Non-pigmented ciliary epithelial cell (primary cell): ENCODE measurements at places on chromosomes 5 and 9.
A peak's percentile ranks its signal among the peaks of the same experiment; 100 is the strongest.

GRCh38 chr5:131647048-131647769, 12.2 kb upstream of the RAPGEF6 start:
- no peak for DNase-seq

- no peak for DNase-seq
Observed at GRCh38 chr5:53090229-53090628, 19.3 kb downstream of the MOCS2 start.

DNA sequence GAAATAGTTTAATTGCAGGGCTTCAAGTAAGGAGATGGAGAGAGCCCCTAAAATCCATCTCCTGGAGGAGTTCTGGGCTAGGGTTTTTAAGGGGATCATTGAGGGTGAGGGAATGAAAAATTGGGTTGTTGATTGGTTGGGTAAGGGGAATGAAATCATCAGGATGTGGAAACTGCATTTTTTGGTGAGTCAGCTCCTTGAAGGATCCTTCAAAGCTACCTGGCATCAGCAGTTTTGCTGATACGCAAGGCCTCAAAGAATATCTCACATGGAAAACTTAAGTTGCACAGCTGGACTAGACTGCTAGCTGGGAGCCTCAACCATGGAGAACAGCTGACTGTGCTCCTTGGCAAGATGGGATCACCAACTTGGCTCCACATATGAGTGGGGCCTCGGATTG, 136.7 kb downstream of the FGF10 start:
- no peak for DNase-seq

- no peak for DNase-seq
Observed at GRCh38 chr5:32314658-32315057, 1.9 kb upstream of the MTMR12 start.

- DNase-seq, result no peak
Observed at GRCh38 chr9:136222906-136223285, 18.0 kb upstream of the LHX3 start.

DNA sequence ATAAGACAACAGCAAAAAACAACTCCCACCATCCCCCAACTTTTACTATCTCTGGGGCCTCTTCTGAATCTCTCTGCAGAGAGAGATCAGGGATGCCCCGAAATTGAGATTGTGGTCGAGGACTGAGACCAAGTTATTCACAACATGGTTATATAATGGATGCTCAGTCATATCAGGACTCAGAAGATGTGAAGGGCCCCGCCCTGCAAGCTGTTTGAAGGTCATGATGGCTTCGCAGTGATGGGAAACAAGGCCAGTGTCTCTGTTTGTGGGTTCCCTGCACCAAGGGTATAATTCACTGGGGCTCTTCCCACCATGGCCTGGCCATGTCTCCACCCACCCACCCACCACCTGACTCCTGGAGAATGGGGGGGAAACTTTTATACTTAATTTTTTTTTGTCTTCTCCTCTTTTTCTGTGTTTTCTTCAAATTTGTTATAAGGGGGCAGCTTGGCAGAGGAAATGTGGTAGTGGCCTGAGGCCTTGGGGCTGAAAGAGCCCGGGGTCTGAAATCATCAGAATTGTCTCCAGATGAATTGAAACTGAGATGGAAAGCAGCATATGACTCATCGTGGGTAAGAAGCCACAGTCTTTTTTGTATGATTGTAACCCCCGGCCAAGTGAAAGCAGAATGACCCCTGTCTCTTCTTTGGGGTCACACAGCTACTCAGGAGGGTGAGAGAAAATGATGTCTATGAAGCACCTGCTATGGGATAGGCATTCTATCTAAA, 15.0 kb upstream of the TEX48 start:
- DNase-seq, result no peak

GRCh38 chr9:108478431-108479332, 377.1 kb downstream of the ACTL7B start:
- DNase-seq, result no peak

GRCh38 chr5:178304016-178304415, 71.4 kb upstream of the PHYKPL start:
- DNase-seq, result no peak

GRCh38 chr9:107883496-107884124, 394.0 kb upstream of the KLF4 start:
- DNase-seq, result no peak

- no peak for DNase-seq
Observed at GRCh38 chr5:56078278-56079156, 83.8 kb upstream of the IL6ST start.

DNA sequence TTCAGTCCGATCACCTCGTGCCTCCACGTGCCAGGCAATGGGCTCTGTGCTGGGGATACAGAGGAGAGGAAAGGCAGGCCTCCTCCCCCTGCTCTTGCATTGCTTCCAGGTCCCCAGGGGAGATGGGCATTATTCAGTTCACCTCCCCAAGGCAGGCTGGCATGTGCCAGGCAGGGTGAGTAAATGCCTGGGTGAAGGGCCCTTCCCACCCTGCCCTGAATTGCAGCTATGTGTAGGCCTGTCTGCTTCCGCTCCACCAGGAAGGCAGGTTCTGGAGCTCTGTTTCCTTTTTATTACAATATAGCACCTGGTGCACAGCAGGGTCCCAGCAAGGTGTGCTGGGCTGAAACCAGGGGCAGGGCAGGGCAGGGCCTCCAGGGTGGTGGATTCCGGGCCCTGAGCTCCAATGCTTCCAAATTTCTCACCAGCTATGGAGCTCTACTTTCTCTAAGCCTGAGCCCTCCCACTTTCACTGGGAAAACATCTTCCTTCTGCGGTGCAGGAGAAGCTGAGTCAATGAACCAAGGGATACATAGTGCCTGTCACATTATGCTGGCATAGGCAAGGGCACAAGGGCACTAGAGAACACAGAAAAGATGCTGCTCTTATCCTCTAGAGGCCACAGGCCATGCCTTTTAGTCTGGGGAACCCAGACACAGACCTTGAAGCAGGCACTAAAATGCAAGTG, 42.0 kb downstream of the SHB start:
- no peak for DNase-seq

GRCh38 chr5:172758077-172758833, 12.7 kb downstream of the DUSP1 start:
- peak; percentile 85 for DNase-seq
